ENCODE measurements at places on chromosomes 4 and X.

DNA sequence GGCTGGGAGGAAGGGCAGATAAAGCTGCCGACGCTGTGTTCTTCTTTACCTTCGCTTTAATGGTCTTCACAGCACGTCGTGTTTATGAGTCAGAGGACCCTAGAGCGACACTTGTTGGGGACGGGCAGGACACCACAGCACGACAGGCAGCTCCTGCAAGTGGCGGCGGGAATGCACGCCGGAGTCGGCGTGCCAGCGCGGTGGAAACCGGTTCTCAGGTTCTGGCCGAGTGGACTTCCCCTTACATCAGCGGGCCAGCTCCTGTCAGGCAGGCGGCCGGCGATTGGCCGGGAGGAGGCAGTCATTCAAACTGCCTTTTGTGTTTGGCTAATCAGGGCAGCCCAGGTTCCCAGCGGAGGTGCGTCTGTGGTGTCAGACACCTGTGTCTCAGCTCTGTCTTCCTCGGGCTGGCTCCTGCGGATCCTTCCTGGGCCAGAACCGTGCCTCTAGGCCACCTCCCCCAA lies 150.9 kb downstream of the SHROOM3 start:
- DNase-seq, result peak; percentile 71

DNA sequence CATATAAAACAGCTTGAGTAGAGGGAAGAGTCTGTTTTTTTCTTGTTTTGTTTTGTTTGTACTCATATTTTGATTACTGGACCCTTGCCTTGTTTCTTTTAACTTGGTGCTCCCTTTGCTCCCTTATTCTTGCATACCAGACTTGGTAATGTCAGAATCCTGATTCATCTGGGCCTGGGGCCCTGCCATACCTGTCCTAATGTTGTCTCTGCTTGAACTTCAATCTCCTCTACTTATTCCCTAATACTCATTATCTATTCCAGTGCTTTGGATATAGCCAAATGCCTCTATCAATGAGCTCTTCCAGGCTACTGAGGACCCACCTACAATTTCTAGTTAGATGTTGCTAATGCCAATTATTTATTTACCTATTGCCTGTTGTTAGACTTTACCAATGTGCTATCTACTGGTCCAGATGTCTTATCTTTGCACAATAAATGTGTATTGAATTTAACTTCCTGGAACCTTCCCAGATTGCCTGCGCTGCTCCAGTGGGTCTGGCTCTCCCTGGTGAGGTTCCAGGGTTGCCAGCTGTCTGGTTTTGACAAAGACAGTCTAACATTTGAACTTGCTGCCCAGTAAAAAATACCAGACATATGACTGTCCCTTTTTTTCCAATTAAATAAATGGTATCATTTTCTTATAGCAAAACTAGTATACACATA lies 64.4 kb upstream of the ACSL4 start:
- no peak for DNase-seq

DNA sequence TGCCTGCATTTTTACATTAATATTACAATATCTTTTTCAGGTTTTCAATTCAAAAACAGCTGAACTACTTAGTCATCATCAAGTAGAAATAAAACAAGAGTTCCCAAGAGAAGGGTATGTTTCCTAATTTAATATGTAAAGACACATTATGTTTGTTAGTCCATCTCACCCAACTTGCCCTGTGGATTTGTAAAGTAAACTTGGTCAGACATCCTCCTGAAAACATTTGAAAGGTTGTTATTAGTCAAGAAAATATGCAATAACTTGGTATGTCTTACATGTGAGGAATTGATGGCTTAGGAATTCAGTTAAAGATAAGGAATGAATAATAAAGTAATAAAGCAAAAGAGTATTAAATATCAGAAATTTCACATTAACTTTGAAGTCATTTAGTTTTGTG lies 12.2 kb downstream of the GK start:
- DNase-seq, result no peak

DNA sequence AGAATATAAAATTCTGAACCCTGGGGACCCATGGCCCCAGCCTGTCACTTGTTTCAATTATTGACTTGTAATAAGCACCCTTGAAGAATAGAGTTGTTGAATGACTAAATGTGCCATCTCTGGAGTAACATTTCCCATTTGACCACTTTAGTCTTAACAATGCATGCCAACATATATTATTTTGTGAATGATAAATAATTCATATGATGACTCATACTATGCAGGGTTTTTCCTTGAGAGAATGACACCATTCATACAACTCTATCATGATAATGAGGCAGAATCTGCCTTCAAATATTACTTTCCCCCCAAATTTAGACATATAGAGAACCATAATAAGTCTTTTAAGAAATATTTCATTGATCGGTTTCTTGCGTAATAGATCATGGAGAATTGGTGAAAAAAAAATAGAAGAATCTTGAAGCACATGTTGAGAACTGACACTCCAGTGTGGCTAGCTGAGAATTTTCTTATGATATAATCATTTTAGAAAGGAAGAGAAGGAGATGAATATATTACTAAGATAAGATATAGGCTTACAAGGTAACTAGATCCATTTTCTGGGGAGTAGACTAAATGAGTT lies 404.5 kb downstream of the GRXCR1 start:
- no peak for DNase-seq

GRCh38 chr4:82462415-82462831 lies 32.0 kb downstream of the ENOPH1 start:
- peak; percentile 76 for DNase-seq

DNA sequence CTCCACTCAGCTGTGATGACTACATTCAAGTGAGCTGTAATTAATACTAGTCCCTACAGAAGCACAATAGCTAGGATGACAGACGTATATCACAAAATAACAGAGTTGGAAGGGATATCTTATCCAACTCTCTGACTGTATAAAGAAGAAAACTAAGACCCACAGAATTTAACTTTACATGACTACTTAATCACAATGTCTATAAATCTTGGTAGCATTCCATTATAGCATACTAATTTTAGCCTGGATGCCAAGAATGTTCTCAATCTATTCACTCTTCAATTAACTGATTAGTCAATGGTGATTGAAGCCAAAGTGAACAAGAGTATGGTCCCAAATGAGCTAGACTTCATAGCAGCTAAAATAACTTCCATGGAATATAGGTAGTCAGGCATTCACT lies 31.2 kb downstream of the RPS6KA6 start:
- DNase-seq, result no peak

- no peak for DNase-seq
Measured at GRCh38 chr4:123480706-123481418, 84.3 kb downstream of the SPRY1 start.

- DNase-seq, result no peak
Measured at GRCh38 chr4:161448550-161449180, 715.1 kb downstream of the FSTL5 start.

DNA sequence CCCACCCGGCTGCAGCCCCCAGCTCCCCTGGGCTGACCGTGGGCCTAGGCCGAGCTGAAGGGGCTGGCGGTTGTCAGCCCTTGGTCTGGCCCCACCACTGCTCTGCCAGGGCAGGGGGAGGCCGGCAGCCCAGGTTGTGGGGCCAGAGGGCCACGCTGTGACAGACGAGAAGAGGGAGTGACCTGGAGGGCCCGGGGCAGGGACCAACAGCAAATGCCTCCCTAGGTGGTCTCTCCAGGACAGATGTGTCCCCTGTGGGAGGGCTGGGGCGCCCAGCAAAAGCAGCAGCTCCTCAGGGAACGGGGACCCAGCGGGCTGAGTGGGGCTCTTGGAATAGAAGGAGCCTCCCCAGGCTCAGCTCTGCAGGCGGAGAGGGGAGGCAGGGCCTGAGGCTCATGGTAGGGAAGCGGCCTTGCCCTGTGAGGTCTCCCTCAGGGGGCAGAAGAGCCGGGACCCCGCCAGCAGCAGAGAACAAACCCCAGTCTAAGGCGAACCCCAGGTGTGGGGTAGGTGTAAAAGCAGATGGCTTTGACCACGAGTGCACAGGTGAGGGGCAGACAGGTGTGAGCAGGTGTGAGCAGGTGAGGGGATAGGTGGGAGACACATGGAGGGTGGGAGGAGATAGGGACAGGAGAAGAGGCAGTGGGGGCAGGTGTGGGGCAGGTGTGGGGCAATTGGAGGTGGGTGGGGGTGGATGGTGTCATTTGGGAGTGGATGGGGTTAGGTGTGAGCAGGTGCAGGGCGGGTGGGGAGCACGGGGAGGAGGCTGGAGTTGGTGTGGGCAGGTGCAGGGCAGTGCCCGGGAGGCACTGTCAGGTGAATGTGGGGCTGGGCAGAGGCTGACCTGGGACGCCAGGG lies 34.1 kb upstream of the SPON2 start:
- no peak for DNase-seq

DNA sequence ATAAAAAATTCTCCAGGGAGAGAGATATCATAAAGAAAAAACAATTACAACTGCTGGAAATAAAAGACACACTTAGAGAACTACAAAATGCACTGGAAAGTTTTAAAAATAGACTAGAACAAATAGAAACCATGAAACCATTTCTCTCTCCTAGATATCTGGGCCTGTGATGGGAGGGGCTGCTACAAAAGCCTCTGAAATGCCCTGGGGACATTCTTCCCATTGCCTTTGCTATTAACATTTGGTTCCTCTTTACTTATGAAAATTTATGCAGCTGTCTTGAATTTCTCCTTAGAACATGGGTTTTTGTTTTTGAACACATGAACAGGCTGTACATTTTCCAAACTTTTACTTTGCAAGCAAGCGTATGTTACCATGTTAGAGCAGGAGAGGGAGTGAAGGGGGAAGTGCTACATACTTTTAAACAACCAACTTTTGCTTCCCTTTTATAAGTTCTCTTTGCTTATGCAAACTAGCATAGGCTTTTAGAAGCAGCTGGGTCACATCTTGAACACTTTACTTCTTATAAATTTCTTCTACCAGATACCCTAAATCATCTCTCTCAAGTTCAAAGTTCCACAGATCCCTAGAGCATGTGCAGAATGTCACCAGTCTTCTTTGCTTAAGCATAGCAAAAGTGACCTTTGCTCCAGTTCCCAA lies 47.9 kb upstream of the PACRGL start:
- DNase-seq, result no peak

DNA sequence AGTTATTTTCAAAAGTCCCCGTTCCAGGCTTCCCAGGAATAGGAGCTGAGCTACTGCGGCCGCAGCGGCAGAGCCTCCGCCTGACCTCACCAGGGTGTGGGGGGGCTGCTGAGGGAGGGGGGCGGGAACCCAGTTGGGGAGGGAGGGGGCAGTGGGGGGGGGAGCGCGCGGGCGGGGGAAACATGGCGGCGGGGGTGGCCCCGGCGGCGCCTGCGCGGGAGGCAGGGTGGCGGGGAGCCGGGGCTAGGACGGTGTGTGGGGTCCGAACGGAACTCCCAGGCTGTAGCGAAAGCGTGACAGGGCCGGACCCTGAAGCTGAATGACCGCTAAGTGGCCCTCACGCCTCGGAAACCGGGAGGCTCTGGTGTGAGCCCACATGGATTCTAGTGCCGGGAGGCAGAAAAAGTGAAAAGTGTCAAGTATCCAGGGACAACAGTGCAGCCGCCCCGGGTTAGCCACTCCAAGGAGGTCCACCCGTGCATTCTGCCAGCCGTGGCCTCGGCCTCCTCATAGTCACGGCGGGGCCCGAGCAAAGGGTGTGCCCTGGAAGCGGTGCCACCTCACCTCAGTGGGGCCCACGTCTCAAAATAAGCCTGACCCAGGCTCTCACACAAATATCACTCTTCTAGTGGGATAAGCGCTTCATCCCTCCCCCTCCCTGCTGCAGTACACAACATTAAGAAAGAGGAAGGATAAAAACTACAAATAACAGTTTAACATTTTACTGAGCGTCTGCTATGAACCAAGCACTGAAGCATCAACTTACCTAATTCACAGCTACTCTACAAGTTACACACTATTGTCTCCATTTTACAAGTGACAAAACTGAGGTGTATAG lies at the start of gene KLHL13:
Gene KLHL13 (minus strand): TSS at position 98 of the 838 bp plus-strand sequence. CDS start 88,337 bp downstream, outside the sequence.
- peak; percentile 15 for DNase-seq

DNA sequence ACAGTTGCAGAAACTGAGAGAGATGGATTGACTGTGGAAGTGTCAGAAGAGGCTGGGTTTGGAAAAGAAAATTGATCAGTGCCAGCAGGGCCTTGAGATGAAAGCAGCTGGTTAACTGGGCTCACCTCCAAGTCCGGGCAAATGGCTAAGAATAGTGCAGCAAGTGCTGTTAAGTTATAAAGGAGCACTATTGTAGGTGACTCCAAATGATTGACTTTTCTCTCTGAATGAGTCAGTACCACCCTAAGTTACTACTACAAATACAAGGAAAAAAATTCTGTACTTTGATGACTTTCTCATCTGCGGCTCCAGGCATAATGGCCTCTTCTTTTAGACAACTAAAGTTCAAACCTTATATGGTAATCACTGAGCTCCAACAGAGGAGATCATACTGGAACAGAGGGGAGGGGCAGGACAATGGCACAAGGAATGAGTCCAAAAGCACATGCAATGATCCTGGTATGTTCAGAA lies 733.4 kb upstream of the INTU start:
- no peak for DNase-seq

DNA sequence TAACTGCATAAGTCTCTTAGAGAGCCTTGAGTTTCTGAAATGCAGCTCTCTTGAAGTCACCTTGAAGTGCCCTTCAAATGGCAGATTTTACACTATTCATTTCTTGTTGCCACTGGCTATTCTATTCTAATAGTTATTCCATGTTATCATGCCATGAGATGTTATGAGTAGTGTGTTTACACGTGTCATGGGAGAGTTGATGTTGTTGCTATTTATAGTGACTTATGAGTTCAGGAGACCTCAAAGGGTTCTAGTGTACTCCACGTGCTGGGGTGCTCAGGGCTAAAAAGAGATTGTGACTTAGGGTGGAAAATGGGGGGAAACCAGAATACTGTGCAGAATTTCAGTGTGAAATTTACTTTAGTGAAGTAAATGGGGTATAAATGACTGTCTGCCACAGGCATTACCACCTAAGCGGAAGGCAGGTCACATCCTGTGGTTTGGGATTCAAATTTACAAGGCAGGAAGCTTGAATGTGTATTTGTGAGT lies 77.1 kb upstream of the SLC4A4 start:
- DNase-seq, result no peak

- DNase-seq, result no peak
Measured at GRCh38 chr4:38805530-38806145, 1.0 kb upstream of the TLR1 start.

DNA sequence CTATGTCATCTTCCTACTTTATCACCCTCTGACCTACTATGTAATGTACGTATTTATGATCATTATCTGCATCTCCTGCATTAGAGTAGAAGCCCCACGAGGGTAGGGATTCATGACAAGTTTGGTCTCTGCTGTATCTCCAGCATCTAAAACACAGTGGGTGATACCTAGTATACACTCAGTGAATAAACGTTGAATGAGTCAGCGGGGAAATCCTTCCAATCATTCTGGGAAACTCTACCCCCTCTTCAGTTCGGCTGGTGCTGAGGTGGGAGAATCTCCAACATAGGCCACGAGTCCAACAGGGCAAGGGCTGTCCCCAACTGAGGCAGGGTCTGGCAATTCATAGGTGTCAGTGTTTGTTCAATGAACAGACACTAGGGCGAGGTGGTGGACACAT lies 74.4 kb upstream of the EFNB1 start:
- no peak for DNase-seq

Measured in A549 (cell line).